ENCODE measurements at places on chromosomes 11 and 22. TPM values are rescaled to one million over a fixed set of nuclear protein-coding genes. Genes with fewer than 3 reads are reported as not detected.

The THRSP gene
- not detected for total RNA-seq

The SIPA1 gene
- 86.9 TPM for total RNA-seq

GRCh38 chr11:19951558-19952115 lies 208.6 kb downstream of the DBX1 start:
- peak; percentile 25 for DNase-seq

DNA sequence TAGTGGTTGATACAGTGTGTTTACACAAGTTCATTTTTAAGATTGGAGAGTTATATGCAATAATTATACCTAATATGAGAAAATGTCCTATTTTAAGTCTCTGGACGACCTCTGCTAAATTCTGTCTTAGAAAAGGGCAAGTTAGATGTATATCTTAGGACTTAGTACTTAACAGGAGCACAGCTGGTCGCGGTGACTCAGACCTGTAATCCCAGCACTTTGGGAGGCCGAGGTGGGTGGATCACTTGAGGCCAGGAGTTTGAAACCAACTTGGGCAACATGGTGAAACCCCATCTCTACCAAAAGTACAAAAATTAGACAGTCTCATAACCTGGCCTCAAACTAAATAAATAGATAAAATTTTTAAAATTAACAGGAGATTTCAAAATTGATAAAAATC lies 27.2 kb downstream of the BSX start:
- no peak for DNase-seq

GRCh38 chr11:86205421-86206336 lies 38.9 kb upstream of the EED start:
- no peak for DNase-seq
